Upper lobe of right lung (tissue), 1 donor: ENCODE measurements at places on chromosomes 11 and 22. TPM values are rescaled to one million over a fixed set of nuclear protein-coding genes. Genes with fewer than 3 reads are reported as not detected.
A peak's percentile ranks its signal among the peaks of the same experiment; 100 is the strongest.

DNA sequence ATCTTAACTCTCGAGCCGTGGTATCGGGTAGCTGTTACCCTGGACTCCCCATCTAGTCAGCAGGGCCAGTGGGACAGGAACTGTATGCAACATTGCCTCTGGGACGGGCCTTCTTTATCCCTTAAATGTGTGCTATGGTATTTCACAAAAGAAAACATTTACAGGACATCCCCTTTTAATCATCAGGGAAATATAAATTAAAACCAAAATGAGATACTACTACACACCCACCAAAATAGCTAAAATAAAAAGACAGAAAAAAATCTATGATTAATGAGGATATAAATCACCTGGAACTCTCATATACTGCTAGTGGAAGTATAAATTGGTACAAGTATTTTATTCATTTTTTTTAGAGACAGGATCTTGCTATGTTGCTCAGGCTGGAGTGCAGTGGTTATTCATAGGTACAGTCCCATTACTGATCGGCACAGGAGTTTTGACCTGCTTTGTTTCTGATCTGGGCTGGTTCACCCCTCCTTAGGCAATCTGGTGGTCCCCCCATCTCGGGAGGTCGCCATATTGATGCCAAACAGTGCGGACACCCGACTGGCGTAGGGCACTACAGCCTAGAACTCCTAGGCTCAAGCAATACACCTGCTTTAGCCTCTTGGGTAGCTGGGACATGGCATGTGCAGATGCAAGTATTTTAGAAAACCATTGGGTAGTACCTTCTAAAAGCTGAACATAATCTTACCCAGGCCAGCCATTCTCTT is 9.3 kb downstream of the RSPH14 start:
- no peak for DNase-seq

DNA sequence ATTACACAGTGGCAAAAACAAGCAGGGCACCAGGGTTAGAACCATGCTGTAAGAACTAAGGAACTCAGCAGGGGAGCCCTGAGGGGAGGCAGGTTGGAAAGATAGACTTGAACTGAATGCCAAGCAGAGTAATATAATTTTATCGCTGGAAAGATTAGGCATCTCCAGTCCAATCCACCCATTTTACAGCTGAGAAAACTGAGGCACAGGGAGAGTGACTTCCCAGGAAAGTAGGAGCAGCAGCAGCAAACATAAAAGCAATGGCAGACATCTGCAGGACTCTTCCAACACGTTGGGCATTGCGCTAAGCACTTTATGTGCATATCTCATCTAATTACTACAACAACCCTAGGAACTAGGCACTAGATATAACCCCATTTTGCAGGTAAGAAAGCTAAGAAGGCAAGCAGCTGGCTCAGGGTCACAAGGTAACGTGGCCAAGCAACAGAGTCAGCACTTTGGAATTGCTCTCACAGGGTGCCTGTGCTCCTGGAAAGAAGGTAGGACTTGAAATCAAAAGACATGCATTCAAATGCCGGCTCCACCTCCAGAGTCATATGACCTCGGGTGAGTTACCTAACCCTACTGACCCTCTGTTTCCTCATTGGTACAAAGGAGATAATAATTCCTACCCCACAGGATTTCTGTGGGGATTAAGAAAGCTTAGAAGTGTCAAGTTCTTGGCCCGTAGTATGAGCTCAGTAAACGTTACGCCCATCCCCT is 215.3 kb downstream of the BARX2 start:
- DNase-seq, result no peak

DNA sequence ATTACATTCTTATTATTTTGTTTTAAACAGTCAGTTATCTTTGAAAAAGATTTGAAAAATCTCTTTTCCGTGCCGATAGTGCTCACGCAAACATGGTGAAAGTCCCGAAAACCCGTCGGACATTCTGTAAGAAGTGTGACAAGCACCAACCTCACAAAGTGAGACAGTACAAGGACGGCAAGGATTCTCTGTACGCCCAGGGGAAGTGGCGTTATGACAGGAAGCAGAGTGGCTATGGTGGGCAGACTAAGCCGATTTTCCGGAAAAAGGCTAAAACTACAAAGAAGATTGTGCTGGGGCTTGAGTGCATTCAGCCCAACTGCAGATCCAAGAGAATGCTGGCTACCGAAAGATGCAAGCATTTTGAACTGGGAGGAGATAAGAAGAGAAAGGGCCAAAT is 28.7 kb upstream of the CTSD start:
- DNase-seq, result no peak

- peak; percentile 40 for DNase-seq
Observed at GRCh38 chr22:30869667-30870395, 98.7 kb downstream of the MORC2 start.

- no peak for DNase-seq
Observed at GRCh38 chr22:17269224-17269606, 50.0 kb upstream of the ADA2 start.

GRCh38 chr11:134460062-134460561 is 48.1 kb upstream of the B3GAT1 start:
- DNase-seq, result no peak

GRCh38 chr11:69476509-69476961 is 4.9 kb upstream of the LINC01488 start:
- no peak for DNase-seq

DNA sequence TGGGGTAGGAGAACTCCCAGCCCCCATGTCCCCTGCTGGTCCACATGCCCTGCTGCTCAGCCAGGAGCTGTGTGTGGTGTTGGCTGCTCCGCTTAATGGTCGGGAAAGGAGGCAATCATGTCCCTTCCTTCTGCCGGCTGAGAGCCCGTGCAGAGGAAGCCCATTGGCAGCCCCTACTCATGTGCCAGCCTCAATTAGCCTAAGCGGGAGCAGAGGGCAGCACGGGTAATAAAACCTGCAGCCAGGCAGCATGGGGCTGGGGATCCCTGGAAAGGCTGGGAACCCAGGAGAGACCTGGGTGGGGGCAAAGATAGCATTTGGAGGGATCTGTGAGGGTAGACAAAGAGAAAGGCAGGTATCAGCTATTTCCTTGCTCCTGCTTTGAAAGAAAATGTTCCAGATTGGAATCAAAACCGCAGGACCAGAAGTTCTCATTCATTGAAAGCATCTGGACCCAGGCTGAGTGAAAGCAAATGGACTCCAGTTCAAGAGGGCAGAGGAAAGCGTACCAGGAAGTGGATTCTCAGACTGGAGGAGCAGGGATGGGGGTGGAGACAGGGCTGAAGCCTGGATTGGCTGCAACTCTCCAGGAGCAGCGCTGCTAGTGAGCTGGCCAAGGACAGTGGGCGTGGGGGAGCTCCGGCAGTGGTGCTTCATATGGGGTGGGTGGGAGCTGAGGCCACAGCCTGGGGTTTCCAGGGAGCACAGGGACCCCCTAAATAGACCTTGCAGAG is 103.4 kb upstream of the NECTIN1 start:
- no peak for DNase-seq

- DNase-seq, result peak; percentile 62
Observed at GRCh38 chr11:62401811-62402210, 17.0 kb upstream of the SCGB1A1 start.

GRCh38 chr22:27903805-27904473 is 15.1 kb downstream of the PITPNB start:
- DNase-seq, result no peak

DNA sequence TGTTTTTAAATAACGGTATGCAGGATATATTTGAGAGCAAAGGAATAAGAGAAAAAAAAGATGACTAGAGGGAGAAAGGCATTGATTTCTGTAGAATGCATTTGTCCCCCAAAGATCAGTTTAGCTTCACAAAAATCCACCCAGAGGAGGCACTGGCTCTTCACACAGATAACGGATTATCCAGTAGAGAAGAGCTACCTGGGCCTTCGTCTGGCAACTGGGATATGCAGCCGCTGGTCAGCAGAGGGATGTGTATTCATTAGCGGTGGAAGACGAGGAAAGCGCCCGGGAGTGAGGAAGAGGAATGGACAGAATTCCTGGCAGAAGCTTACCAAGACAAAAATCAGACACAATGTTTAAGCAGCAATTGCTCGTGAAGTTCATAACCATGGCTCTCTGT is 5.6 kb upstream of the WT1 start:
- no peak for DNase-seq

DNA sequence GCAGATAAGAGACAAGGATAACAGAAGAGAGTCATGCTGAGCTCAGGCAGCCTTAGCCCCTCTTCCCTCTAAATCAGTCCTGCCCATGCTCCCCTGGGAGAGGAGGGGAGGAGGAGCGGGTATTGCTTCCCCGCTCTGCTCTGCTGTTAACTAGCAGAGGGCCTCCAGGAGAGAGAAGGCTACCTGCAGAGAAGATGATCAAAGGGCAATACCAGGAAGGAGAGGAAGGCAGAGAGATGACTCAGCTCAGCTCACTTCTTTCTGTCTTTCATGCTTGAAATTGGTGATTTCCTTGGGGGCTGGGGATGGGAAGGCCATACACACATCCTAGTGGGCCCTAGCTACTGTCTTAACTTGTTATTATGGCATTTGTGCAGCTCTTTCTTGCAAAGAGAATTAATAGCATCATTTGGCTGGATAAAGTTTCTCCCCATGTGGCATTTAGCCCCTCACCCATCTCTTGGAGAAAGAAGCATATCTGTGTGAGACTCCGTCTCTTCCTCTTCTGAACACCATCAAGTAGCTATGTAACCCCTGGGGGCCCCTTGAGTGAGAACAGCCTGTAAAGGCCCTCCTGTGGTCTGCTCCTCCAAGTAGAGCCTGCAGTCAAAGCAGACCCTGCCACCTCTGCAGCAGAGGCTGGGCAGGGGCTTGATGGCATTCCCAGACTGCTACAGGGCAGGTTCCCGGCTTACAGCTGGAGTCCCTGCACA is 33.4 kb upstream of the AMOTL1 start:
- no peak for DNase-seq

GRCh38 chr22:42430528-42431125 is 1.6 kb downstream of the NFAM1 start:
- no peak for DNase-seq

DNA sequence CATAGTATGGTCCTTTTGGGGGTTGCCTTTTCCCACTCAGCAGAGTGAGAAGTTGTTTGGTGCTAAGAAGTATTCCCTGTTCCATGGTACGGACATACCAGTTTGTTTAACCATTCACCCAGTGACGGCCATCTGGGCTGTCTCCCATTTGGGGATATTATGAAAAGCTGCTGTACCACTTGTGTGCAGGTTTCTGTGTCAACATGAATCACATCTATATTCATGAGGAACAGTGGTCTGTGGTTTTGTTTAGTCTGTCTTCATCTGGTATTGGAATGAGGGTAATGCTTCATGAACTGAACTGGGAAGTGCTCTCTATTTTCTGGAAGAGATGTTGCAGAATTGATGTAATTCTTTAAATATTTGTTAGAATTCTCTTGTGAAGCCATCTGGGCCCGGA is 89.5 kb downstream of the TRMU start:
- DNase-seq, result no peak

DNA sequence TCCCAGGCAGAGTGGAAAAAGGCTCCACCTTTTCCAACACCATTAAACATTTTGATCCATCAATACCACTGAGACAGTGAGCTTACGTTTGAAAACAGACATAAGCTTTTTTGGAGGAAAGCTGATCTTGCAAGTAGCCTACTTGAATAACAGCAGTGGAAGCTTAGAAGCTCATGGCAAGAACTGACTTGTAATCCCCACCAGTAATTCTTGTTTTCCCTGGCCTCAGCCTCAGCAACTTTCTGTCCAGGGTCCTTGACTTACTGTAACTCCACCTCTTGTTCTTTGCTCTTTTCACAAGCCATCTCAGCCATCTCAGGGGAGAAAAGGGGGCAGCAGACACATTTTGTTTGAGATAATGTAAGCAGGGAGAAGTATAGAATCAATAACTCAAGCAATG is 12.3 kb upstream of the MPZL2 start:
- no peak for DNase-seq

GRCh38 chr22:40010746-40011145 is 16.0 kb downstream of the FAM83F start:
- DNase-seq, result no peak

DNA sequence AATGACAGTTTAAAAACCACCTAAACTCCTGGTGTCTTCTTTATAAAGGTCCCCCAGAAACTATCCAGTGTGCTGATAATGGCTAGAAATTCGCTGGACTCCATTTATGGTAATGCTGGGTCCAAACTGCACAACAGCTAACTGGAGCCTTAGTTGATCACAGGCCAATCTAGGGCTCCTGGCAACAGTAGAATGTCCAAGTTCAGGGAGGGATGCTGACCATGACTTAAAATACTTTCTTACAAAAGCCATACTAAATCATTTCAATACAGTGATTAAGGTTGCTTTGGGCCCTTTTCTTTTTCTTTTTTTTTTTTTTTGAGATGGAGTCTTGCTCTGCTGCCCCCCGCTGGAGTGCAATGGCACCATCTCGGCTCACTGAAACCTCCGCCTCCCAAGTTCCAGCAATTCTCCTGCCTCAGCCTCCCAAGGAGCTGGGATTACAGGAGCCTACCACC is 14.5 kb upstream of the GAB2 start:
- DNase-seq, result no peak

GRCh38 chr11:70351646-70352045 is 46.7 kb upstream of the CTTN start:
- no peak for DNase-seq

DNA sequence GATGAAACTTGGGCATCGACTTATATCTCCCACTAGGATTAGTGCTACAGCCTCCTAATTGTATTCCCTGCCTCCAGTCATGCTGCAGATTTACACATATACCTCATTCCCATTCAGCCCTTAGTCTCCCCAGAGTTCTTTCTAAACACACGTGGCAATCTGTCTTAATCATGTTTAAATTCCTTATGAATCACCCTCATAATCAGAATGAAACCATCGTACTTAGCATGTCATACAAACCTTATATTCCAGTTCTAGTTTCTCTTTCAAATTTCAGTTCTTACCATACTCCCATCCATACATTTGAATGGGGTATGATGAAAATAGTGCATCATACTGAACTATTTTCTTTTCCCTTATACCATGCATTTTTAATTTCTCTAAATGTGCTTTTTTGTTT is 6.0 kb upstream of the OR10A2 start:
- DNase-seq, result no peak

- DNase-seq, result no peak
Observed at GRCh38 chr11:27184458-27185312, 144.1 kb downstream of the BBOX1 start.

DNA sequence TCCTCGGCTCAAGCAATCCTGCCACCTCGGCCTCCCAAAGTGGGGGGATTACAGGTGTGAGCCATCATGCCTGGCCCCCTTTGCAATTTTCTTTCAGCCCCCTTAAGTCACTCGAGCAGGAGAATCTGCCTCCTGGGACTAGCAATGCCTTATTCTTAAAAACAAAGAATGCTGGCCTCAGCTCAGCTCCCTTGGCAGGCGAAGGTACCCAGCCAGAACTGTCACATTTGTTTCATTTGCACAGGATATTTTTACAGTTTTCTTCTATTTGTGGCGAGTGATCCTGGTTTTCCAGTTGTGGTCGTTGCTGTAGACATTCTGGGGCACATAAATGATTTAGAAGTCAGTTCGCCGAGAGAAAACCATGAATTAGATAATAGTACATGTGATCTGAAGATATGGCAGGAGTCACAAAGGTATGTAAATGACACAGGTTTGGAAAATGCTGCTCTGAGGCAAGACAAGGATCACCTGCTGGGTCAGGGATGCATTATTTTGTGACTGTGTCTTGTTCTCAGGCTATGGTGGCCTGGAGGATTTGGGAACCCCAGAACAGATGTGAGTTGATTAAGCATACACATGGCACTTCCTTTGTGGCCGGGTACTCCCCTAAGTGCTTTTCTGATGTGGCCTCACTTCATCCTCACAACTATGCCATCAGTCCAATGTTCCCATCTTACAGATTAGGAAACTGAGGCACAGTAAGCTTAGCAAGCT is 51.2 kb upstream of the SLC22A12 start:
- no peak for DNase-seq

Gene PGA5
- total RNA-seq, result not detected

Gene MAML2
- 27.5 TPM for total RNA-seq

Gene OR2AG2
- 0.14 TPM for total RNA-seq

Gene FGF19
- not detected for total RNA-seq

Gene CNTN5
- total RNA-seq, result not detected

Gene KRTAP5-10
- not detected for total RNA-seq

Gene ADORA2A
- 17.2 TPM for total RNA-seq
